ENCODE measurements at places on chromosomes 16 and 17. TPM values are rescaled to one million over a fixed set of nuclear protein-coding genes. Genes with fewer than 3 reads are reported as not detected.

GRCh38 chr16:58020628-58021521, 4.7 kb upstream of the MMP15 start:
- no peak for DNase-seq

GRCh38 chr17:33055746-33056145, 64.1 kb downstream of the SPACA3 start:
- no peak for DNase-seq

GRCh38 chr17:69528035-69528434, 113.5 kb downstream of the MAP2K6 start:
- DNase-seq, result no peak

The PYY gene
- 0.52 TPM for total RNA-seq

The PRR35 gene
- total RNA-seq, result not detected

DNA sequence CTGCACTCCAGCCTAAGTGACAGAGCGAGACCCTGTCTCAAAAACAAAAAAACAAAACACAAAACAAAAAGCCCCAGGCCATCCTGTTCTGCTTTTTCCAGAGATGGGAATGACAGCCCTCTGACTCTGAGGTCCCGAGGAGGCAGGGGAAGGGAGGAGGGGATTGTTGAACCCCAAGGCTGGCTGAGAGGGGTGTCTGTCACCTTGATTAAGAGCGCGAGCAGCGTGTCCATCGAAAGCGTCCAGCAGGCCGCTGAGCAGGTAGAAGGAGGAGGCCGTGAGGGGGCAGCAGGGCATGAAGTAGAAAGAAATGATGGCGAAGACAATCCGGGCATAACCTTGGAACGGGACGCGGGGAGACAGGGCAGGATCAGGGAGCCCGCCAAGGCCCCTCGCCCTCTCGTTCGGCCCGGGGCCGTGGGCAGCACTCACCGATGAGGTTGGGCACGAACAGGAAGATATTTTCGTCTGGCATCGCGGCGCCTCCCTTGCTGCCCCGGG, 593 bp downstream of the CDIPT start:
- no peak for DNase-seq

Measured in HCT116 (cell line).